T-helper 9 cell (primary cell): ENCODE measurements at places on chromosomes 7 and 10.

DNA sequence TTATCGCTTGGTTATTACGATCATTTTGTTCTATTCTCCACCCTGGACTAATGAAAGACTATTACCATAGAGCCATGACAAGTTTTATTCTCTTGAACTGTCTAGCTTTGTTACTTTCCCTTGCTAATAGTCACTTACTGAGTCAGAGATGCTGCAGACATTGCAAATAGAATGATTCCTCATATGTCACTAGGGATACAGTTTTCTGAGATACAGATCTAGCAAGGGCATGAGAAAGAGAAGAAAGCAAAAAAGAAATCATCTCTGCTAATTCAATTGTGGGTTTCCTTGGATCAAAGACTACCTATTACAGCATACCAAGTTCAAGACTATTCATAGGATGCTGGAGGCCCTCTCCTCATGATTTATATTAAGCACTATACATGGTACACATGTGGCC, 204.3 kb downstream of the MBL2 start:
- no peak for DNase-seq

DNA sequence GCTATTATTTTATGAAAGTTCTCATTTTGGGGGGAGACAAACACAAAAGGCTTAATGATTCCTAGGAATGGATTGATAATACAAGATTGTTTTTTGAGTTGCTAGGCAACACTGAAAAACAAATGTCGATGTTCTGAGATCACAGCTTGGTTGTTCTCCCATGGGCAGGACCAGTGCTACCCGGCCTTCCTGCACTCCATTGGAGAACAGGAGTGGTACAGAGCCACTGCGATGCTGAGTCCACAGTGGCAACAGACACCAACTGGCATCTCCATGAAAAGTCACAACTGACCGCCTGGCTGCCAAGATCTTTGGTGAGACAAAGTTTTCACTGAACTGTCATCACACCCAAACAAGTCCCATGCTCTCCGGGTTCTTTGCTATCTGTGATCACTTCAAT, 68.9 kb upstream of the NMT2 start:
- no peak for DNase-seq

DNA sequence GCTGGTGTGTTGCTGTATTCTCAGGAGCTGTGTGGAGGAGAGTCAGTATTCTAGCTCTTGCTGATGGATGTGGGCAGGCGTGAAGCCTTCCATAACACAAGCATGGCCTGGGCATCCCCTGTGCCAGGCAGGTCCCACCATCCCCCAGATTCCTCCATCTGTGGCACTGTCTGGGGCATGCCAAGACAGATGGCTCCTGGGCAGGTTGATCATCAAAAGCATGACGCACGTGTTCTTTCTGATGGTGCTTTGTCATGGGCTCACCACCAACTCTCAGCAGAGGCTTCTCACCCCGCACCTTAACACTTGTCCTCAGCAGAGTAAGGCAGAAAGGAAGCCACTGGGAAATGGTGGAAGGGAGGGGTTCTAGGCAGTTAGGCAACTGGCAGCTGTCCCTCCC, 364.3 kb downstream of the PLXNA4 start:
- no peak for DNase-seq

DNA sequence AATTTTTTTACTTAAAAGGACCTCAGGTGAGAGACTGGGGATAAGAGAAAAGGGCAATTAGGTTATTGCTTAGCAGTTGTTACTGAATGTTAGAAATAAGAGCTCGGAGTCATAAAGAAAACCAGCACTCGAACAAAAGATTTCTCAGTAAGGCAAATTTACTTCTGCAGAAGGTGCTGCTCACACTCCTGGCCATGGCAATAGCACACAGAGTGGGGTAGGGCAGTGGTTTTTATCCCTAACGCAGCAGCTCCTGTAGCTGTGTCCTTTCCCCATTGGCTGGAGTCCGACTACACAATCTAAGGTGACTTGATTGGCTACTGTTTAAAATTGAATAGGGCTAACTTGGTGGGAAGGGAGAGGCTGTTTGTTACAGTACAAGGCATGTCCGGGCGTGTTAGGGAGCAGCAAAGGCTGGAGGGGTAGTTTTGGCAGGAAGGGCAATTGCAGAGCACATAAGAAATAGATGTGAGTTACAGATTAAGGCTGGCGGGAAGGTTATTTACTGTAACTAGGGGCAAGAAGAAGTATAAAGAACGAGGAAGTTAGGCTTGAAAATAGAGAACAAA, 112.1 kb downstream of the AKR1D1 start:
- no peak for DNase-seq

- DNase-seq, result no peak
Observed at GRCh38 chr7:83077328-83077727, 85.4 kb downstream of the PCLO start.

DNA sequence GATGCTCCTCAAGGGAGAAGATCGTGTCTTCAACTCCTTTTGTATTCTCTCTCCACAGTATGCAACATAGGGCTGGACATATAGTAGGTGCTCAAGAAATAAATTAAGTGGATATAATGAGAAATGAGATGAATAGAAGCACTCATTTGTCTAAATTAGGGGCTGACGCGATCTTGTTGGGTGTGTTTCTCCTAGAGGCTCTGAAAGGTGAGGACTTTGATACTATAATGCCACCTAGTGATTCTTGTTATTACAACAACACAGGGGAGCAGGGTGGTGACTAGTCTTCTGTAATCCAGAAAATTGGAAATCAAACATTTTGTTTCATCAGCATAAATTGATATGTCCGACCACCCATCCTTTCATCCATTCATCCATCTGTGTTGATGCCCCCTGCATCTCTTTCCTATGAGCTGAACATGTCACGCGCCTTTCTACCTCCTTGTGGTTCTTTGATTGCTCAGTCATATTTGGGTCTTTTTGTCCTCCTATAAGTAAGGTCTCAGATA, 3.5 kb upstream of the CFAP58 start:
- DNase-seq, result no peak

- DNase-seq, result no peak
Observed at GRCh38 chr7:78279032-78279431, 480.5 kb downstream of the PHTF2 start.

GRCh38 chr10:90213346-90213745, 512.0 kb downstream of the KIF20B start:
- DNase-seq, result no peak

- DNase-seq, result no peak
Observed at GRCh38 chr7:67809586-67809985, 813.0 kb downstream of the TYW1 start.

DNA sequence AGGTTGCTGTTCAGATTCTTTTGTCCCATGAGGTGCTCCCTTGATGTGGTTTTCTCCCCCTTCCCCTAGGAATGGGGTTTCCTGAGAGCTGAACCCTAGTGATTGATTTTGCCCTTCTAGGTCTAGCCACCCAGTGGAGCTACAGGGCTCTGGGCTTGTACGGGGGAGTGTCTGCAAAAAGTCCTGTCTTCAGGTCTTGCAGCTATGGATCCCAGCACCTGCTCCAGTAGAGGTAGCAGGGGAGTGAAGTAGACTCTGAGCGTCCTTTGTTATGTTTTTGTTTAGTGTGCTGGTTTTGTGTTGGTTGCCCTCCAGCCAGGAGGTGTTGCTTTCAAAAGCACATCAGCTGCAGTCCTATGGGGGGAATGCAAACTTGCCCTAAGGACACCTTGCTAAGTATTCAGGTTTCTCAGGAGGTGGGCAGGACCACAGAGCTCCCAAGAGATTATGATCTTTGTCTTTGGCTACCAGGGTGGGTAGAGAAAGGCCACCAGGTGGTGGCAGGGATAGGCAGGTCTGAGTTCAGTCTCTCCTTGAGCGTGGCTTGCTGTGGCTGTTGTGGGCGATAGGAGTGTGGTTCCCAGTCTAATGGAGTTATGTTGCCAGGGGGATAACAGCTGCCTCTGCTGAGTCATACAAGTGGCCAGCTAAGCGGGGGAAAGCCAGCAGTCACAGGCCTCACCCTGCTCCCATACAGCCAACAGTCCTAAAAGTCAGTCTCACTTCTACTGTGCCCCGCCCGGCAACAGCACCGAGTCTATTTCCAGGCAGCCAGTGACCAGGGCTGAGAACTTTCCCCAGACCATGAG, 92.4 kb upstream of the JCAD start:
- no peak for DNase-seq

DNA sequence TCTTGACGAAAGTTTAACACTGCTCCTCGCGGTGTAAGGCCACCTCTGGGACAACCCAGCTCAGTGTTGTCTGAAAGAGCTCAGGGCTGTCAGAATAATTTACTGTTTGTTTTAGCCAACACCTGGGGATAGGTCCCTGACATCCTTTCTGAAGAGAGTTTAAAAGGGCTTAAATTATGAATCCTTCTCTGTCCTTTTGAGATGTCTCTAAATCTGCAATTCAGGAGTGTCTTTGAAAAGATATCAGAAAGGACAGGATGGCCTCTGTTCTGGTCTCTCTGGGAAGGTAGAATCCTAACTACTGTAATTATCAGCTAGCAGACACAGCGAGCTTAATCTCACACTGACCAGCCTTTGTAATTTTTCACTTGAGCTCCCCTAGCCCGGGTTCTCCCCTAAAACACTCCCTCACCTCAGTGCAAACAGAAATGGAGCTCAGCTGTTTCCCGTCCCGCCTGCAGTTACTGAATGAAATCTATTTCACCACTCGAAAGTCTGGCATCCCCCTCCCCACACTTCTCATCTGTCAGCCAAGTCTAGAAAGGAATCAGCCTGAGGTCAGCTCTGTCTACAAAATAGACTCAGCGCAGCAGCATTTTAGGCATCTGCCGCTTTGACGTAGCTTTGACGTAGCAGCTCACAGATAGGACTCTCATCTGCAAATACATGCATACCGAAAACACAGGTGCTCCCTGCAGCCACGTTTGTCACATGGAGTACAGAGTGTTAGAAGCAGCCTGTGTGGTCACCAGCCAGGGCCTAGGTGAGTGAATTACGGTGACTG, 4.8 kb downstream of the DYNC2I1 start:
- no peak for DNase-seq

DNA sequence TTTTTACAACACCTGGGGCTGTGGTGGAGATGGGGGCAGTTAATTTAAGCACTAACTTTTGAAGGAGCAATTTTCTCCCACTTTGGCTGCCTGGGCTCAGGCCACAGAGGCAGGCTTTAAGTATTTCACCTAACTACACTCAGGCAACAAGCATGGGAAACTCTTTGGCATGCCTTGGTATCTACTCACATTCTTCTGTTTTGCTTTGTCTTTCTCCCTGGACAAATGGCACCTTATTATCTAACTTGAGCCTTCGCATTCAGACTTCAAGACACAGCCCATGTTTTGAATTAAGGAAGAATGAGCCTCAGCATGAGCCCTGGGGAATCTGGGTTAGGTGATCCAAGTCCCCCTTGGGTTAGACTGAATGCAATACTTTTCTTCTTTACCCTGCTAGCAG, 31.8 kb upstream of the BMPER start:
- DNase-seq, result no peak

GRCh38 chr7:44240983-44241510, 40.3 kb downstream of the YKT6 start:
- peak; percentile 23 for DNase-seq

DNA sequence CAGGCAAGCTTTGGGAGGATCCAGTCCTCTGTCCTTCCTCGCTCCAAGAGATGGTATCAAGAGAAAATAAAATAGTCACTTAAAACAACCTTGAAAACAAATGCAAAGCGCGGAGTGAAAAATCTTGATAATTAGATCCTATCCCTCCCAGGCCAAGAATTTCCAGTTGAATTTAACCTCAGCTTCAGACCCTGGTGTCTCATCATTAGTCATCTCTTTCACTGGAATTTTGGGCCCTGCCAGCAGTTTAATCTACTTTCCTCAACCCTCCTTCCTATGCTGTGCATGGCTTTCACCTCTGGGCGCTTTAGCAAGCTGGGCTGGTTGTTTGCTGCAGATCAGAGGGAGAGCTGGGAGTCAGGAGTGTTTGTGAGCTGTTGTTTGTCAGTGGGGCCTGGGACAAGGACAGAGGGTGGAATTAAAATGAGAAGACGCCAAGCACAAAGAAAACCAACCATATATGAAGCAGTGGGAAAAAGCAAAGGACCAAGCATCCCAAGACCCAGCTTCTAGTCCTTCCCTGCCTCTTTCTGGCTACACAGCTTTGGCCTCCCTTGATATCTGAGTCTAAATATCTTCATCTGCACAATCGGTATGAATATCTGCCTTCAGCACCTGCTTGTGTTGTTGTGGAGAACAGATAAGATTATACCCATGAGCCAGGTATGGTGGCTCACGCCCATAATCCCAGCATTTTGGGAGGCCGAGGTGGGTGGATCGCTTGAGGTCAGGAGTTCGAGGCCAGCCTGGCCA, 13.5 kb downstream of the MYOF start:
- no peak for DNase-seq

DNA sequence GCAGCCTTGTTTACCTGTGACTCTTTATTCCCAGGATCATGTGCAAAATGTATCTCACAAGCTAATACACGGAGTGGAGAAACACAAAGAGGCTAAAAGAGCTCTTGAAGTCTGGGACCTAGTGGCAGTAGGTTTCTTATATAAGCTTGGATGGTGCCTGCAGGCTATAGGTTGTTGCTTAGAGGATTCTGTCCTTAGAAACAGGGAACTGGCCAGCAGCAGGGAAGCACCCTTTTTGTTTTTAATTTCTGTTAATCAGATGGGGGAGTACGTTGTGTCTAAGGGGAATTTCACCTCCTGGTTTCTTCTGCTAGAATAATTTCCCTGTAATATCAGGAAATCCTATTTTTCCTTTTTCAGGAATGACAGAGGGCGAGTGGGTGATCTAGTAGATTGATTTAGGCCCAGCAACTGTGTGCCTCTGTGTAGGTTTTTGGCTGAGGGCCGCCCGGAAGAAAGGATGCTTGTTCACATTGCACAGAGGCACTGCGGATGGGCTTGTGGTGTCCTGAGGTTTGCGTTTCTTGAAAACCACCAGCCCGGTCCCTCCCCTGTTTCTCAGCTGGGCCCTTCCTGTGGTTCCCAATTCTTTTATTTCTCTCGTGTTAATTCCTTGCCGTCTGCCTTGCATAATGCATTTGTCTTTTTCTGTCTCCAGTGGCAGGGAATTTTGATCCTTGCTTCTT, 158.0 kb downstream of the CAMK1D start:
- DNase-seq, result no peak

- no peak for DNase-seq
Observed at GRCh38 chr7:111568870-111569462, 6.7 kb upstream of the IMMP2L start.

- no peak for DNase-seq
Observed at GRCh38 chr7:124667312-124668153, 98.1 kb downstream of the GPR37 start.

GRCh38 chr7:100122067-100122466, 2.6 kb downstream of the CNPY4 start:
- no peak for DNase-seq

DNA sequence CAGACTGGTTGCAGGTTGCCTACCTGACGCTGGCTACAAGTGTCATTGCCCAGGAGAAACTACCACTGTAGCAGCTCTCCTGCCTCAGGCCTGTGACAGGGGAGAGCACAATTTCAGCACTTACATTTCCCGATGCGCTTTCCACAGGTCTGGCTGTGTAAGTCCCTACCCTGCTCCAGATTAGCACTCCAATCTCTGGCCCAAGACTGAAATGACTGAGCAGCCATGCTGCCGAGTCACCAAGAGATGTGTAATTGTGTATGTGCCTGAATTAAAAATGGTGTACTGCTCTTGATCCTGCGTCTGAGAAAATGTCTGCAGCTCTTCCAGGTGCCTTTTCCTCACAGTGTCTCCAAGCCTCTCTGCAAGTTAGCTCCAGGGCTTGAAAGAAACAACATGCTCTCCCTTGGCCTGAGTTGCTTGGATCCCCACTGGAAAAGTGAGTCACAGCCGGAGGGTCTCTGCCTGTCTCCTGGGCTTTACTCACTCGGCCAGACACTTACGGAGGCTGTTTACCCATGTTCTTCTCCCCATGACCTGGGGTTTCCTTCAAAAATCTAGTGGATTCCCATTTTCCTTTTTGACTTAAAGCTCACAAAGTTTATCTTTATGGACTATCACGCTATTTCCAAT, 1001.7 kb upstream of the KCND2 start:
- no peak for DNase-seq

- no peak for DNase-seq
Observed at GRCh38 chr10:98265403-98266378, 2.3 kb downstream of the LOXL4 start.
